ENCODE measurements at places on chromosomes 1 and 21.

GRCh38 chr1:225765982-225766674 is 11.5 kb upstream of the SRP9 start:
- no peak for DNase-seq

GRCh38 chr1:159532922-159533321 is 2.9 kb downstream of the OR10J5 start:
- DNase-seq, result no peak

DNA sequence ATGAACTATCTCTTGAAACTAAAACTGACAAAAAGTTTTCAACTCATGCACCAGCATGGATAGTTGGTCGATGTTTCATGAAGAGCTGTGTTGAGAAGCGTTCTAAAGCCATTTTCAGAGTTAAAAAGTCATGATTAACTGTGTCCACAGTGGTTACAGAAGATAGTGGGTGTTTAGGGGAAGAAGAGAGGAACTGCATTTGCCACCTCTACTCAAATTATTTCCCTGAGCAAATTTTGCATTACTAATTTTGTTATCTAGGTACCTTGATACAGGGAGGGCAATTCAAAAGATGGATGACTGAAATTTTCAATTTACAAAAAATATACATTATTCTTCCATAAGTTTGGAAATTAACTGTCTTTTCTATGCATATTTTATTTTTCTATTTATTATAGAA is 15.5 kb downstream of the SAMSN1 start:
- no peak for DNase-seq

- no peak for DNase-seq
Observed at GRCh38 chr1:152972196-152972886, 1.9 kb downstream of the SPRR4 start.

GRCh38 chr21:45853703-45854342 is 127.7 kb upstream of the COL6A1 start:
- DNase-seq, result no peak

- no peak for DNase-seq
Observed at GRCh38 chr1:78836726-78837125, 169.8 kb downstream of the ADGRL4 start.
